Pulmonary artery endothelial cell (primary cell): ENCODE measurements at places on chromosomes 5 and 9. TPM values are rescaled to one million over a fixed set of nuclear protein-coding genes. Genes with fewer than 3 reads are reported as not detected.

- DNase-seq: no peak
These were observed 45.0 kb downstream of the CRB2 start for GRCh38 chr9:123400926-123401503.

- no peak for DNase-seq
These were observed 296.6 kb upstream of the FBXL7 start for GRCh38 chr5:15203376-15203775.

GRCh38 chr5:7540736-7541485 lies 145.0 kb downstream of the ADCY2 start:
- DNase-seq: no peak

LURAP1L gene
- 2.8 and 3.3 TPM in 2 replicates for total RNA-seq

ACOT12 gene
- 0.13 TPM in 1 of 2 replicates, not detected in the other for total RNA-seq
